ENCODE measurements at places on chromosomes 3 and 15.

- DNase-seq, result no peak
Observed at GRCh38 chr15:60678632-60679031, 199.7 kb upstream of the ICE2 start.

DNA sequence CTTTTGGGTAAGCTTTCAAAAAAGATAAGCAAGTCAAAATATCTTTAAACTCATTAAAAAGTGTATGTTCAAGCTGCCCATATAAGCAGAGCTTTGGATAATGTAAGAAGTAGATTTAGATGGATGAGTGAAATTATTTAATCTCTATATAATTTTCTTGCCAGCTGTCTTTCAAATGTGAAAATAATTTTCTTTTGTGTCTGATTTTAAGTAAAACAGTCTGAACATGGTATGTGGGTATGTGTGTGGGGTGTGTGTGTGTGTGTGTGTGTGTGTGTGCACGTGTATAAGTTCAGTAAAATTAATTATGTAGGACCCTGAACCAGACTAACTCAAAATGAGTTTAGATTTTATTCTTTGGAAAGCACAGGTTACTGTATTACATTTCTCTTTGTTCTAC, 155.2 kb upstream of the CGNL1 start:
- no peak for DNase-seq

GRCh38 chr3:148066802-148067201, 630.9 kb upstream of the AGTR1 start:
- no peak for DNase-seq

DNA sequence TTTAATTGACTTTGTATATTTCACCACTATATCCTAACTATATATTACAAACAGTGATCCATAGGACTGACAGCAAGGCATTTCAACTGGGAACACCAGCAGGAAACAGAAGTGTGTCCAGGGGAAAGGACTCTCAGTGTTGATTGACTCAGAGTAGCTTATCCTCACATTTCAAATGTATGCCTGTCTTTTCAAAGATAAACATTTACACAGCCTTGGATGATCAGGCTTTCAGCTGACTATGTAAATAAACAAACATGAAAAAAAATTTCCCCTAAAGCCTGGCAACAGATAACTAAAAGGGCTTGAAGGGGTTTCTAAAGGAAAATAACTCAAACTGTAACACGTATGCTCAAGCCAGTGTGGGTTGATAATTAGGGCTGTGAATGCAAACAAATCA, 321.8 kb downstream of the TBC1D5 start:
- no peak for DNase-seq

DNA sequence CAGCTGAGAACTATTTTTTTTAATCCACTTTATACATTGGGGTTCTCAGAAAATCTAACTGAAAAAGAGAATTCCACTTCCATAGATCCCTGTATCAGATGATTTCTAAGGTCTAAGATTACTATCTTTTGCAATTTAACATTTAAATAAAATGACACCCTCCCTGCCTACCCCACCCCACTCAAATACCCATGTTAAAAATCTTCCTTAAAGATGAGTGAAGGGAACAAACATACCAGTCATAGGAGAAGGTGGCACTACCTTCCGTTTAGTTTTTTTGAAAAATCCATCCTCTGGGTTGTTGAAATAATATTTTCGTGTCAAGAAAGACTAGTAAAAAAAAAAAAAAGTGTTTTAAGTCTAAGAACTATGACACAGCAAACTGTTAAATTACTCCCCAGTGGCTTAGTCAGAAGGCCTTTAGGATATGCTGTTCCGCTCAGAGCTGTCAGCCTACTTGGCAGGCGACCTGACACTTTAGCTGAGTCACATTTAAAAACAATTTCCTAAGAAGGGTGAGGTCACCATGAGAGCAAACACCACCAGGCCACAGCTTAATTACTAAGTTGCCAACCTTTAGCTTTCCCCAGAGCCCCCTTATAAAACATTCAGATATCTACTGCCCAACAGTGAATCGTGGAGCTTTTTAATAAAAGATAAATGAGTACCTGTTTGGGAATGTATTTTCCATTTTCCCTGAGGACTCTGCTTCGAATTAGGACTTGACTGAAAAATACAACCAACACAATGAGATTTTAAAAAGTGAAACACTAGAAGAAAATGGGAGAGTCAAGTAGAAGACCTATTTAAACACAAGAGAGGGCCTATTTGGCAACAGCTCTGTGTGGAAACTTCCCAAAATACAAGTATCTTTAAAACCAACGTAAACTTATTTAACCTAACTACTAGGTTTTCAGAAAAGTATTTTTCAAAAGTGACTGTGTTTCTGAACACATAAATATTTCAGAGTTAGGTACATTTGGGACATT, 9.6 kb downstream of the EMC3 start:
- DNase-seq, result no peak

DNA sequence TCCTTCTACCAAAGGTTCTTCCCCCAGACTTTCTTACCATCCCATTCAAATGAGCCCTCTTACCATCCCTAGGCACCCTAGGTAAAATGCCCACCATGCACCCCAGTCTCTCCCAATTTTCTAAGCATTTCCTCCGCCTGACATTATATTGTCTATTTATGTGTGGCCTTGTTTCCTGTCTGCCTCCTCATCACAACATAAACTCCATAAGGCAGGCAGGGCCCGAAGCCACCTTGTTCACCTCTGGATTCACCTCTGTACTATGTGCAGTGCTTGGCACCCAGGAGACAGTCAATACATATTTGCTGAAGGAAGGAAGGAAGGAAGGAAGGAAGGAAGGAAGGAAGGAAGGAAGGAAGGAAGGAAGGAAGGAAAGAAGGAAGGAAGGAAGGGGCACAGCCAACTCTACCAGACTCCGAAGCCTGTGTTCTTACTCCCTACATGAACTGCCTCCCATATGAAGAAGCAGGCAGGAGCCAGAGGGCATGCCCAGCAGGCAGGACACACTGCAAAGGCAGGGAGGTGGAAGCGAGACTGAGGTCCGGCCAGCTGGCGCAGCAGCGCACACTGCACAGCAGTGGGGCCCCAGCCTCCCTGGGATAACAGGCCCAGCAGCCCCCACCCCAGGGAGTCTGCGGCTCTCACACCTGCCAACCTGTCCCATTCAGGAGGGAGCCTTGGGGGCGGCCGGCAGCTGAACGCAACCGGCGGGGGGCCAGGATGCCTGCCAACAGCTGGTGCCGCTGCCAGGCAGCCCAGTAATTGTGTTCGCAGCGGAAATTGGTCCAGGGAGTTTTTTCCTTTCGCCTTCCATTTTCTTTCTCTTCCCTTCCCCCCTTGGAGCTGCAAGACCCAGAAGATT, 106.0 kb upstream of the LINGO1 start:
- DNase-seq, result no peak

DNA sequence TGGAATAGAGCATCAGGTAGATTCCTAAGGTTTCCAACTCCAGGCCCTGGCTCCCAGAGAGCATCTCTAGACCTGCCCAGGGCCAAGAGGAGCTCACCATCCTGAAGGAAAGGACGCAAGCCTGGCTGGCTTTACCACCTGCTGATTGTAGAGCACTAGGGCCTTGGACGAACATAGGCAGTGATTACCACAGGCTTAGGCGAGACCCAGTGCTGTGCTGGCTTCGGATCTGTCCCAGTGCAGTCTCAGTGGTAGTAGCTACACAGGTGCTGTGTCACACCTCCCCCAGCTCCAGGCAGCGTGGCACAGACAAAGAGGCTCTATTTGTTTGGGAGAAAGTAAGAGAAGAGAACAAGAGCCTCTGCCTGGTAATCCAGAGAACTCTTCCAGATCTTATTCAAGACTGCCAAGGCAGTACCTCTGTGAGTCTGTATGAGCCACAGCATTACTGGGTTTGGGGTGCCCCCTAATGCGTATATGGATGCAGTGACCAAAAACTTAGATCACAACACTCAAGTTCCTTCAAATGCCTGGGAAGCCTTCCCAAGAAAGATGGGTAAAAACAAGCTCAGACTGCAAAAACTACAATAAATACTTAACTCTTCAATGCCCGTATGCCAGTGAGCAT, 25.4 kb downstream of the ISG20 start:
- DNase-seq, result no peak

DNA sequence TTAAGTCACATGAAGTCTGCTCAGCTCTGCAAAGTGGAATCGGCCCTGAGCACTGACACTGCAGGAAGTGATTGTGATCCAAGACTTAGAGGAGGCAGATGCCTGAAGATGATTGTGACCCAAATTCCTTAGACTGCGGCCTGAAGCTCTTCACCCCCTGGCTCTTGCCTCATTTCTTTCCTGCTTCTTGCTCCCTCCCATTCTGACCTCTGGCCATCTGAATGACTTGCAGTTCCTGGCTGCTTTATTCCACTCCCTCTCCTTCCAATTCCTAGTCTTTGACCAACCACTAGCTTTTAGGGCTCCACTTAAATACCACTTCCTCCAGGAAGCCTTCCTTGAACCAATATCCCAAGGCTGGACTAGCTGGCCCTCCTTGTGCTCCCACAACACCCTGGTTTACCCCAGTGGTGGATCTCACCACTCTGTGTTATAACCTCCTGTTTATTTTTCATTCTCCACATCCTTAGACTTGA, 9.9 kb upstream of the EPB42 start:
- no peak for DNase-seq

DNA sequence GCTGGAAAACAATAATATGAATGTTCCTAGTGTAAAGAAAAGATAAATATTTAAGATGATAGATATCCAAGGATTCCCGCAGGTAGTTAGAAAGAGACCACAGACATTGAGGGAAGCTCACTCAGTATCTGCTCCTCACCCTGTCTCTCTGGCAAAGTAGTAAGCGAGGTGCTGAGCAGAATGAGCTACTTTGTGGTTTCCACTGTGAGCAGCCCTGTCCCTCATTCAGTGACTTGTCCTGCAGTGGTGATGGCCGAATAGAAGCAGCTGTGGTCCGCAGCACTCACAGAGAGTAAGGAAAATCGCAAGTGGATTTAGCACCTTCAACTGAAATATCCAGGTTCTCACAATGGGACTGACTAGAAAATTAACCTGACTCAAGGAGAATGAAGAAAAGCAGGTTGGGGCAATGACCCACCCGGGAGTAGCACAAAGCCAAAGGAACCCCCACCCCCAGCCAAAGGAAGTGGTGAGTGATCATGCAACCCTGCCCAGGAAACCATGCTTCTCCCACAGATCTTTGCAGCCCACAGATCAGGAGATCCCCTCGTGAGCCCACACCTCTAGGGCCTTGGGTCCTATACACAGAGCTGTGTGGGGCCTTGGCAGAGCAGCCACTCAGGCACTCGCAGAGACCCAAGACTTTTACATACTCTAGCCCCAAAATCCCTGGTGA, 21.8 kb upstream of the SLC25A38 start:
- peak; percentile 45 for DNase-seq

DNA sequence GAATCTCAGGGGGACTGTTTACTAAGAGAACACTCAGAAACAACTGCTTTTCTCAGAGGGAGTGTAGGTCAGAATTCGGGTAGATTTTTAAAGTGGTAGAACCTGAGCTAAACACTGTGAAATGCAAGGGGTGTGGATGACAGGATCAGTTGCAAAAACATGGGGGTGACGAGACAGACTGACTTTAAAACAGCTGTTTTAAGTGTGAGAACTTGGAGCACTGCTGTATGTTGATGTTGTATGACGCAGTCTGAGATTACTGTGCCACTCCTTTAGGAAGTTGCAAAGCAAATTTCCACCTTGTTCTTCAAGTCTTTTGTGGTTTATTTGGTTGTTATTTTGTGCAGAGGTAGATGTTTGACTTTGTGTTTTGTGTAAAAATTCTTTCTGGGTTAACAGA, 36.8 kb upstream of the DIPK2A start:
- no peak for DNase-seq

- no peak for DNase-seq
Observed at GRCh38 chr3:71384837-71385716, 198.5 kb downstream of the FOXP1 start.

DNA sequence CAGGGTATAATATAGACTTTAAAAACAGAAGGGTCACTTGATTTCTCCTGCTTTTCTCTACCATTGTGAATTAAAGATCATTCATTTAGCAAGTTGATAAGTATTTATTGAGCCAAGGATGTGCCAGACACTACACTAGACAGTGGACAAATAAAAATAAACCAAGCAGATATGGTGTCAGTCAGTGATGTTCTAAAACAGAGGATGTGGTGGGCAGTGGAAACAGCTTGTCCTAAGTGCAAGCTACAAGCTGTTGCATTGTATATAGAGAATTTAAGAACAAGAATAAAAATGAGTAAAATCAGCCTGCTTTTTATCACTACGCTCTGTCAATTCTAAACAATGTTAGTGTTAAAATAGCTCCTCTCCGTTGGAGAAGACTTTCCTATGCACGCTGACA, 637.3 kb upstream of the GRM7 start:
- DNase-seq, result no peak

GRCh38 chr15:41801850-41802455, 25.9 kb upstream of the JMJD7 start:
- no peak for DNase-seq

- DNase-seq, result no peak
Observed at GRCh38 chr3:196016485-196016884, 65.4 kb downstream of the TFRC start.

DNA sequence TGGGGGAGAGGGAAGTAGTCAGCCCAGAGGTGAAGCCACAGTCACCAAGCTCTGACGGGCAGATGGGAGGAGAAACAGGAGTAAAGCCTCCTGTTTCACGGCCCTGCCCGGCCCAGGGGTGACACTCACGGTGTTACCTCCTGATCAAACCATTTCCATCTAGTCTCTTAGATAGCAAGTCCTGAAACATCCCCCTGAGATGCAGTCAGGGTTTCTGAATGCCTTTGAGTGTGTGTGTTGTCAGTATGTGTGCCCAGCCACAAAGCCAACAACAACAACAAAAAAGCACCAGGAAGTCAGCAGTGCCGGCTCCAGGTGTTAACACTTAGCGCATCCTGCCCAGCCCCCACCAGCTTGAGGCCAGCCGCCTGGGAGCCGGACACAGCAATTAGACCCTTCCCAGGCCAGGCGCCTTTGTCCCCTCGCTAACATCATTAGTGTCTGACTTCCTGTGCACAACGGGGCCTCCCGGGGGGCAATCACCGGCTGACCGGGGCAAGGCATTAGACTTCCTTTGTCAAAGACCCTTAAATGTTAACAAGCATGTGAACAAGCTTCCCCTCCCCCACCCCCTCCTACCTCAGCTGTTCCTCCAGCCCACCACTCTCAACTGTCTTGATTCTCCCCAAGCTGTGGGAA, 34.5 kb downstream of the IL17RD start:
- DNase-seq, result no peak

DNA sequence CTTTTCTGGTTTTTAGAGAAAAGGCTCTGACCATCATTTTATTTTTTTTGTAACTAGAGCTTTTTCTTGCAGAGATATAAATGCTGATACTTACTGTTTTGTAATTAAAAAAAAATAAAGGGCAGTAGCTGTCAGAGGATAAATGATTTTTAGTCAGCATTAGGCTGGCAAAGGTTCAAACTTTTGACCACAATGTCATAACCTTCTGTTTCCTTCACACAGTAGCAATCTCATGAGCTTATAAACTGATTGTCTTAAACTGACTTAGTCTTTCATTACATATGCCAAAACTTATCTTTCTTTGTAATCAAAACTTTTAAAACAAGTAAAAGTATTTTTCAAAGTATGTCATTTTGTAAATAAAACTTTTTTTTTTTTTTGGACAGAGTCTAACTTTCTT, 841.9 kb downstream of the OTOL1 start:
- no peak for DNase-seq

DNA sequence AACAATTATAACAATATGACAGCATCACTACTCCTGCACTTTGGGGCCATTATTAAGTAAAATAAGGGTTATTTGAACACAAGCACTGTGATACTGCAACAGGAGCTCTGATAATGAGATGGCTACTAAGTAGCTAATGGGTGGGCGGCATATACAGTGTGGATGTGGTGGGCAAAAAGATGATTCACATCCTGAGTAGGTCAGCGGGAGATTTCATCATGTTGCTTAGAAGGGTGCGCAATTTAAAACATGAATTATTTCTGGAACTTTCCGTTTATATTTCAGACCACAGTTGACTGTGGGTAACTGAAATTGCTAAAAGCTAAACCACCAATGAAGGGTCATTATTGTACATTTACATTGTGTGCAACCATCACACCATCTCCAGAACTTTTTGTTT, 42.3 kb downstream of the FBXO22 start:
- DNase-seq, result no peak

Measured in activated CD4-positive, CD25-positive, alpha-beta regulatory T cell treated with anti-CD3 and anti-CD28 coated beads, Interleukin-2, amount 50 U/mL, for 72 hours (primary cell).